ENCODE measurements at places on chromosomes 6 and 20.

DNA sequence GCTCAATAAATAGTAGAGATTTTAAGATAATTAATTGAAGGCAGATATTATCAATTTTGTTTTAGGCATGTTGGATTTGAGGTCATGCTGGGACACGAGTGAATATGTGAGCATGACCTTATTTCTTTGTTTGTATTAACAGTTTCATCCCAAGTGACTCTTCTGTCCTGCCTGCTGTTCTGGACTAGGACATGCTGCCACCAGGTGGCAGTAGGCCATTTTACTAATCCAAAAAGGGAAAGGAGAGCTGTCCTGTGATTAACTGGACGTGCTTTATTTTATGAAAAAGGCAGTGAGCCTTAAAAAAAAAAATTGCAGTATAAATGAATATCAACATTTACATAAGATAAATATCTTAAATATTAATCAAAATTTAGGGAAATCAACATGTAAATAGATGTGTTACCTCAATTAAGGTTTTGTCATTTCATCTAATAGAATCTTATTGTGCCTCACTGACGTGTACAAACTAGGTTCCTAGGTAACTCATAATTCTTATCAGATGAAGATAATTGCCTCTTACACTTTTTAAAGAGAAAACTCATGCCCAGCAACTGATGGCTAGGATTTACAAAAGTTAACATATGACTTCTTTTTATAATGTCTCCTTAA lies 49.8 kb downstream of the FRK start:
- DNase-seq, result peak; percentile 37
- peaks cover 13% of the 10 kb centered on the region for H3K4me1 ChIP-seq
- no peak overlapping the region for H3K27ac ChIP-seq
- peaks cover 2% of the 10 kb centered on the region for H3K36me3 ChIP-seq
- H3K4me3 ChIP-seq, result no peak overlapping the region

DNA sequence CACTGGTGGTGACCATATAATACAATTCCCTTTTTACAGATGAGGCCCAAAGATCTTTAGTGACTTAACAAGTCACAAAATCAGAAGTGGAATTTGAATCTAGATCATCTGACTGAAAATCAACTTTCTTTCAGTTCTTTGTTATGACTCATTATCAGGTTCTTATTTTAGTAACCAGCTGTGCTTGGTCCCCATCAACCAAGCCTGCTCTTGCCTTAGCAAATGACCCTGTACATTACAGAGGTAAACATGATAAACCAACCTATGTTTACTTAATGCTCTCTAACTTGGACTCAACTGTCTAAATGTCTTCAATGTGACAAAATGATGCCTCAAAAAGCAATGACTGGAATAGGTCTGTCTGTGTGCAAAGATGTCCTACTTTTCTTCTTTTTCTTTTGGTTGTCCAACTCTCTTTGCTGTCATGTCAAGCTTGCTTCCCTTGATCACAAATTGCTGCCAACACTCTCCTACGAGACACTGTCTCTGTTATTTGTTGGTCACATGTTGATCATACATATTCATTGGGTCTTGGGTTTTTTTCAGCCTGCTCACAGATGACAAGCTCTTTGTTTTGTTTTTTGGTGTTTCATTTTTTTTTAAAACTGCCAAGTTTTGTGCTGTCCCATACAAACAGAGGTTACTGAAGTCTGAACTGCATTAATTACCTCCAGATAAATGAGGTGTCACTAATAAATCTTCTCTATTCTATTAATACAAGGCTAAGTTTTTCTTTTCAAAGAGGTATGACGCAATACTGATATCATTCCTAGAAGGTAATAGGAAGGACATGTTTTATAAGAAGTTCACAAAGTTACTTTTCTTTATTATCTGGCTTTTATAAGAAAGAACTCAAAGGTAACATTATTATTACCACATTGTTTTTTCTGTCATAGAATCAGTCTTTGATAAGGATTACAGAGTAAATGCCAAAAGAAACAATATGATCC lies 62.2 kb upstream of the PLN start:
- H3K36me3 ChIP-seq, result peaks cover 50% of the 10 kb centered on the region
- H3K27ac ChIP-seq, result no peak overlapping the region
- H3K4me1 ChIP-seq, result peaks cover 4% of the 10 kb centered on the region
- no peaks in the 10 kb centered on the region for H3K27me3 ChIP-seq
- H3K4me3 ChIP-seq, result no peak overlapping the region
- DNase-seq, result no peak

- H3K36me3 ChIP-seq, result peaks cover 39% of the 10 kb centered on the region
- no peak overlapping the region for H3K27ac ChIP-seq
- H3K4me3 ChIP-seq, result no peak overlapping the region
- H3K4me1 ChIP-seq, result no peaks in the 10 kb centered on the region
Measured at GRCh38 chr20:25009218-25010145, 16.9 kb upstream of the APMAP start.

- no peak for DNase-seq
- no peak overlapping the region for H3K27ac ChIP-seq
- H3K27me3 ChIP-seq, result no peaks in the 10 kb centered on the region
- peaks cover 23% of the 10 kb centered on the region for H3K36me3 ChIP-seq
Measured at GRCh38 chr6:130944486-130944885, 117.3 kb downstream of the SMLR1 start.

GRCh38 chr6:15279047-15279661 lies 33.3 kb downstream of the JARID2 start:
- H3K36me3 ChIP-seq, result peaks cover 6% of the 10 kb centered on the region
- peak overlapping the region; percentile 21 for H3K27ac ChIP-seq
- no peak overlapping the region for H3K4me3 ChIP-seq
- H3K4me1 ChIP-seq, result peaks cover 55% of the 10 kb centered on the region
- no peaks in the 10 kb centered on the region for H3K27me3 ChIP-seq

DNA sequence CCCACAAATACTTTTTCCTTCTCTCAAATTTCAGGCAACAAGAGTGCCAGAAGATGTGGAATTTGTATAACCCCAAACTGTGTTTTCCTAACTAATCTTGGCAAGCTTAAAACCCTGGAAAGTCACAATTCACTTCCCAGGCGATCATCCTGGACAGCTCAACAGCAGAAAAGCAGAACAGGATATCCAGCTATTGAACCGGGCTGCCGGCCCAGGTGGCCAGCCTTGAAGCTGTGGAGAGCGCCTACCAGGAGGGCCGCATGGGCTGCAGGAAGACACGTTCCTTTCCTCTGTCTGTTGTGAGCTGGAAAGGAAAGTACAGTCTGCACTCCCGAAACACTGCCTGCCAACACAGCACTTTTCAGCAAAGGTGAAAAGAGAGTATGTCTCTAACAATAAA lies 719.7 kb upstream of the MARCKS start:
- no peak overlapping the region for H3K4me3 ChIP-seq
- no peaks in the 10 kb centered on the region for H3K4me1 ChIP-seq
- no peaks in the 10 kb centered on the region for H3K36me3 ChIP-seq
- no peak overlapping the region for H3K27ac ChIP-seq
- DNase-seq, result no peak

DNA sequence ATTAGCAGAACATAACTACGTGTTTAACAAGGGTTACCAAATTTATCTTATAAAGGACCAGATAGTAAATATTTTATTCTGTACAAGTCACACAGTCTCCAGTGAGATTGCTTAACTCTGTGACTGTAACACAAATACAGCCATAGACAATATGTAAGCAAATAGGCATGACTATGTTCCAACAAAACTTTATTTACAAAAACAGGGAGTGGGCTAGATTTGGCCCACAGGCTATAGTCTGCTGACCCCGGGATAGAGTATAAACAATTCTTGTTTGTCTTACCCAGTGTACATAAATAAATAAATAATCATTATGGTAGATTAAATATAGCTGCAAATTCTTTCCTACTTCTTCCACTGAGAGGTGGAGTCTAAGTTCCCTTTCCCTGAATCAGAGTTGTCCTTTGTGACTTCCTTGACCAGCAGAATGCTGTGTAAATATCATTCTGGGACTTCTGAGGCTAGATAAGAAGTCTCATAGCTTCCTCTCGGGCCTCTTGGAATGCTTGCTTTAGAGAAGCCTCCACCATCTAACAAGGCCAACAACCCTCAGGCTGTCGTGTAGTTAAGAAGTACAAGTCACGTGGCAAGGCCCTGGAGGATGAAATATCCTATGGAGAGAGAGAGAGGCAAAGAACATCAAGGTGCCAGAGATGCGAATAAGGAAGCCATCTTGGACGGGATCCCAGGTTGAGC lies 59.1 kb upstream of the TMEM244 start:
- H3K27me3 ChIP-seq, result peaks cover 1% of the 10 kb centered on the region
- no peak overlapping the region for H3K27ac ChIP-seq
- DNase-seq, result no peak
- no peaks in the 10 kb centered on the region for H3K36me3 ChIP-seq
- peaks cover 2% of the 10 kb centered on the region for H3K4me1 ChIP-seq

DNA sequence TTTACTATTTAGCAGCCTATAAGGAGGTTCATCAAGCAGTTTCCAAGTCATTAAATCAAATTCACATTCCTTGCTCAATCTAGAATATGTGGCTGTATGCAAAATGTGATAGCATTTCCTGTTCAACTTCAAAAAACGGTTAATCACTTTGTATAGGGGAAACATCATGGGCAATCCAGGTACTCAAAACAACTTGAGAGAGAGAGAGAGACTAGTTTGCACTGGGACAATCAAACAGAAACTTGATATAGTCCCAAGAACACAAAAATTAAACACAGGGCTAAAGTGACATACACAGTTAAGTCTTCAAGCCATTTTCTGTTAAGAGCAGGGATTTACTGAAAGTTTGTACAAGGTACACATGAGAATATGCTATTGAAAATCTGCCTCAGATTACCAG lies 7.4 kb downstream of the CPNE1 start:
- H3K4me1 ChIP-seq, result peaks cover 27% of the 10 kb centered on the region
- H3K27me3 ChIP-seq, result no peaks in the 10 kb centered on the region
- H3K36me3 ChIP-seq, result peaks cover 3% of the 10 kb centered on the region
- peak overlapping the region; percentile 82 for H3K27ac ChIP-seq
- no peak overlapping the region for H3K4me3 ChIP-seq

DNA sequence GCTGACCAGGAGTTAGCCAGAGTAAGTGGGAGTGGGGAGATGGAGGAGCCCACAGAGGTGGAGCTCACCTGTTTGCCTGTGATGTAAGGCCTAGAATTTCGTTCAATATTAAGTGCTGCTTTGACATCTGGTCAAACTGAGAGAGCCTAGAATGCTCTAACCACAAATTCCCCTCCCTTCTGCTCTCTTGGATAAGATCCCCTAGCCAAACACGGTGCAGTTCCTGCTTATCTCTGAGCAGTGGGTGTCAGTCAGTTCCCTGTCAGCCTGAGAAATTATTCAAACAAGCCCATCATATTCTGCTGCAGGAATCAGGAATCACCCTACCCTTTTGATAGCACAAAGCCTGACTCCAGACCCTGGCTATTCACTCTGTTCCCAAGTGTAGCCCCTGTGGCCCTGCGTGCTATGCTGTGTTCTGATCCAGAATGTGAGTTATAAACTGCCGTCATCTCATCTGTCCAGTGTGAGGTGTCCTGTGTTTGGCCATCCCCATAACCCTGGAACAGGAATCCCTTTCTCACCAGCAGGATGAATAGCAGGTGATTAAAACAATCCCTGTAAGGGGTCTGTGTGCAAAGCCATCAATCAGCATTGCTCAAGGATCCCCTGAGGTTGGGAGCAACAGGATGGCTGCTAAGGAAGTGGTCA lies 31.8 kb upstream of the ZNF133 start:
- no peaks in the 10 kb centered on the region for H3K4me1 ChIP-seq
- H3K27me3 ChIP-seq, result peaks cover 3% of the 10 kb centered on the region

DNA sequence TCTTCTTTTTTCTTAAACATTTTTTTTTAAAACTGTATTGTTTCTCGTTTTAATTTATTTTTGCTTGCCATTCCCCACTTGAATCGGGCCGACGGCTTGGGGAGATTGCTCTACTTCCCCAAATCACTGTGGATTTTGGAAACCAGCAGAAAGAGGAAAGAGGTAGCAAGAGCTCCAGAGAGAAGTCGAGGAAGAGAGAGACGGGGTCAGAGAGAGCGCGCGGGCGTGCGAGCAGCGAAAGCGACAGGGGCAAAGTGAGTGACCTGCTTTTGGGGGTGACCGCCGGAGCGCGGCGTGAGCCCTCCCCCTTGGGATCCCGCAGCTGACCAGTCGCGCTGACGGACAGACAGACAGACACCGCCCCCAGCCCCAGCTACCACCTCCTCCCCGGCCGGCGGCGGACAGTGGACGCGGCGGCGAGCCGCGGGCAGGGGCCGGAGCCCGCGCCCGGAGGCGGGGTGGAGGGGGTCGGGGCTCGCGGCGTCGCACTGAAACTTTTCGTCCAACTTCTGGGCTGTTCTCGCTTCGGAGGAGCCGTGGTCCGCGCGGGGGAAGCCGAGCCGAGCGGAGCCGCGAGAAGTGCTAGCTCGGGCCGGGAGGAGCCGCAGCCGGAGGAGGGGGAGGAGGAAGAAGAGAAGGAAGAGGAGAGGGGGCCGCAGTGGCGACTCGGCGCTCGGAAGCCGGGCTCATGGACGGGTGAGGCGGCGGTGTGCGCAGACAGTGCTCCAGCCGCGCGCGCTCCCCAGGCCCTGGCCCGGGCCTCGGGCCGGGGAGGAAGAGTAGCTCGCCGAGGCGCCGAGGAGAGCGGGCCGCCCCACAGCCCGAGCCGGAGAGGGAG lies 580 bp downstream of the VEGFA start:
- H3K4me3 ChIP-seq, result peak overlapping the region; percentile 88
- peak overlapping the region; percentile 76 for H3K27ac ChIP-seq
- peaks cover 24% of the 10 kb centered on the region for H3K4me1 ChIP-seq
- H3K27me3 ChIP-seq, result peaks cover 12% of the 10 kb centered on the region
- peak; percentile 25 for DNase-seq

- H3K4me3 ChIP-seq, result no peak overlapping the region
- DNase-seq, result no peak
- no peak overlapping the region for H3K27ac ChIP-seq
- peaks cover 14% of the 10 kb centered on the region for H3K27me3 ChIP-seq
- no peaks in the 10 kb centered on the region for H3K4me1 ChIP-seq
Measured at GRCh38 chr20:4073852-4074741, 58.7 kb upstream of the RNF24 start.

- no peak overlapping the region for H3K4me3 ChIP-seq
- H3K36me3 ChIP-seq, result peaks cover 4% of the 10 kb centered on the region
- no peaks in the 10 kb centered on the region for H3K27me3 ChIP-seq
- no peaks in the 10 kb centered on the region for H3K4me1 ChIP-seq
- no peak overlapping the region for H3K27ac ChIP-seq
Measured at GRCh38 chr20:17664025-17664633, 17.9 kb downstream of the RRBP1 start.

DNA sequence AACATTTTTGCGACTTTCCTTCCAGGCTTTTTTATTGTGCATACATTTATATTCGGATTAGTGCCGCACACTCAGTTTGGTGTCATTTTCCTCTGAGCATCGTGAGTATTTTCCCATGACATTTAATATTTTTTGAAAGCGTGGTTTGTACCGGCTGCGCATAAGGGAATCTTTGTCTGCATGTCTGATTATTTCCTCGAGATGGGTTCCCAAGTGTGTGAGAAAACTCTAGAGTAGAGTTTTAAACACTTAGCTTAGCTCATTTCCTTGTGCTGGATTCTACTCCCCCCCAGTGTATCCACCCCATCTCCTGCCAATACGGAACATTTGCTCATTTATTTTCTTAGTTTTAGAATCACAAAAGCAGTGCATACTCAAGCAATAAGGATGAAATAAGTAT lies 94.3 kb downstream of the CDC5L start:
- no peak overlapping the region for H3K27ac ChIP-seq
- H3K4me3 ChIP-seq, result no peak overlapping the region
- H3K4me1 ChIP-seq, result no peaks in the 10 kb centered on the region
- peaks cover 12% of the 10 kb centered on the region for H3K27me3 ChIP-seq

- H3K27me3 ChIP-seq, result no peaks in the 10 kb centered on the region
- peak overlapping the region; percentile 9 for H3K27ac ChIP-seq
- peaks cover 19% of the 10 kb centered on the region for H3K4me1 ChIP-seq
- H3K36me3 ChIP-seq, result peaks cover 52% of the 10 kb centered on the region
- peak overlapping the region; percentile 21 for H3K4me3 ChIP-seq
Measured at GRCh38 chr6:44415449-44415848, 27.9 kb downstream of the CDC5L start.

GRCh38 chr6:166946125-166946524 lies 10.2 kb downstream of the RNASET2 start:
- DNase-seq, result no peak
- no peak overlapping the region for H3K27ac ChIP-seq
- peaks cover 21% of the 10 kb centered on the region for H3K4me1 ChIP-seq
- H3K4me3 ChIP-seq, result no peak overlapping the region

Data from memory B cell (primary cell).